Smooth muscle cell of trachea (primary cell): ENCODE measurements at places on chromosomes 4 and X. TPM values are rescaled to one million over a fixed set of nuclear protein-coding genes. Genes with fewer than 3 reads are reported as not detected.

The VSIG4 gene
- total RNA-seq = not detected in 2 replicates

The DIPK2B gene
- total RNA-seq = 0.15 TPM in 1 of 2 replicates, not detected in the other

The MAGEA12 gene
- not detected in 2 replicates for total RNA-seq

The CT45A3 gene
- not detected in 2 replicates for total RNA-seq

The DCAF12L2 gene
- total RNA-seq = under 0.01 and 0.15 TPM in 2 replicates

The LUZP4 gene
- total RNA-seq = not detected in 2 replicates

The INTU gene
- 6.3 and 8.9 TPM in 2 replicates for total RNA-seq

The MSANTD1 gene
- total RNA-seq = 0.44 and 0.83 TPM in 2 replicates

The PABPC5 gene
- 2.9 and 3.5 TPM in 2 replicates for total RNA-seq

The NR3C2 gene
- 4.5 and 4.8 TPM in 2 replicates for total RNA-seq

The MCTS1 gene
- 20.5 and 45.1 TPM in 2 replicates for total RNA-seq

The MAB21L2 gene
- 0.29 and 0.66 TPM in 2 replicates for total RNA-seq

The ENPEP gene
- total RNA-seq = 0.33 and 0.87 TPM in 2 replicates

The SHROOM4 gene
- total RNA-seq = 0.33 and 0.44 TPM in 2 replicates

The CXCL8 gene
- total RNA-seq = 0.58 and 6.3 TPM in 2 replicates

The FUNDC1 gene
- total RNA-seq = 11.4 and 14.0 TPM in 2 replicates

The ZAR1 gene
- total RNA-seq = not detected in 2 replicates

The HTT gene
- total RNA-seq = 44.8 and 56.1 TPM in 2 replicates

The FAM90A26 gene
- not detected in 2 replicates for total RNA-seq

The GPR143 gene
- total RNA-seq = not detected in 2 replicates

The TMEM187 gene
- 6.8 and 10.9 TPM in 2 replicates for total RNA-seq
